ENCODE measurements at places on chromosomes 5 and 9.

- DNase-seq, result no peak
Measured at GRCh38 chr5:149224282-149224681, 47.4 kb upstream of the AFAP1L1 start.

DNA sequence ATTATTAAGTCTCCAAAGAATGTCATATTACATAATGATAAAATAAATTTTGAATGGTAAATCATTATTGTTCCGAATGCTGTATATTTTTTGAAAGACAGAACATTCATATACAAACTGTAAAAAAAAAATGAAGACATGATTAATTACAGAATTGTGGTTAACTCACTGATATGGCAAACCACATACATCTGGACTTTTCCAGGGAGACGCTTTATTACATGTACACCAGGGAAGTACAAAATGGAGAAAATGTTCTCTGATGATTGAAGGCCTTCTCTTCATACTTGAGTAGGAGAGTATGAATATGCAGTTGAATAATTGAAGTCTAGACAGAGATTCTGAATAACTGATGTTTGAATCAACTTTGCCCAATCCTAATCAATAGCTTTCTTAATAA, 1886.9 kb downstream of the EFNA5 start:
- DNase-seq, result no peak

GRCh38 chr5:133618141-133618540, 5.8 kb upstream of the FSTL4 start:
- no peak for DNase-seq

DNA sequence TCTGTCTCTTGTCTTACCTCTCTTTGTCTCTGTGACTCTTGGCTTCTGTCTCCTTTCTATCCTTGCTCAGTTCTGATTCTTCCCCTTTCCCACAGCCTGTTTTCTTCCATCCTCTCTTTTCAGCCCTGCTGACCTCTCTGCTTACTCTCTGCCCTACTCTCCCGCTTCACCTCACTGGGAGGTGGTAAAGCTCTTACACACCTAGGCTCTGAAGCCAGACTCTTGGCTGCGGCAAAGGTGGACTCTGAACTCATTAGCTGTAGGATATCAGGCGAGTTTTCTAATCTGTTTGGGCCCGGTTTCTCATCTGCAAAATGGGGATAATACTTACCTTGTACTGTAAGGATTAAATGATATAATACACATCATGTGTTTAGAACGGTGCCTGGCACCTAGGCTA, 11.1 kb downstream of the PCDH1 start:
- no peak for DNase-seq

- no peak for DNase-seq
Measured at GRCh38 chr5:121572061-121572460, 279.6 kb upstream of the FTMT start.

DNA sequence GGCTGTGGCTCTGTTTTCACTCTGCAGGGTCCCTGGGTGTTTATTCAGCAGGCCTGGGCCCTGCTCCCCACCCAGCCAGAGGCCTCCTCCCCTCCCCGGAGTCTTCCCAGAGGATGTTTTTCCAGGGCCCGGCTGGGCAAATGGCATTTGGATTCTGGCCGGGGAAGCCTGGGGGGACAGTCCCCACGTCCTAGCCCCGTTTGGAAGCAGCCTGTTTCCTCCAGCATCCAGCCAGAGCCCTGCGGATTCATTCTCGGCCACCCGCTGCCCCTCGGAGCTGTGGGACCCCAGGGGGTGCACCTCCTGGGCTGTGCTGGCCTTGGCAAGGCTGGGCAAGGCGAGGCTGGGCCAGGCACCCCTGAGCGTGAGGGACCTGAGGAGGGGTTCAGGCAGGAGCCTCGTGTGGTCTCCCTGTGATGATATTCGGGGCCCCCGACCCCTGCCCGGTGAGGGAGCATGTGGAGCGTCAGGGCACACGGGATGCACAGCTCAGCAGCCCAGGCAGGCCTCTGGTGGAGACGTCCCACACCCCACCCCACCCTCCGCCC, 48.8 kb upstream of the EGFL7 start:
- no peak for DNase-seq

GRCh38 chr9:1094749-1095148, 44.6 kb downstream of the DMRT2 start:
- DNase-seq, result no peak

- no peak for DNase-seq
Measured at GRCh38 chr5:103918668-103919367, 356.2 kb upstream of the NUDT12 start.

Data from stimulated activated CD4-positive, alpha-beta T cell treated with anti-CD3 and anti-CD28 coated beads, Interleukin-4, amount 100 ng/mL, for 4 hours (primary cell).